ENCODE measurements at places on chromosomes 6 and 20.

GRCh38 chr6:161265975-161266374, 7.9 kb downstream of the AGPAT4 start:
- no peak for DNase-seq

GRCh38 chr6:81166770-81167169, 585.7 kb downstream of the TENT5A start:
- DNase-seq = no peak

- no peak for DNase-seq
These were observed 96.2 kb downstream of the SNX5 start for GRCh38 chr20:17872434-17872833.

- no peak for DNase-seq
These were observed 1608.8 kb downstream of the GRIK2 start for GRCh38 chr6:103002282-103002681.

DNA sequence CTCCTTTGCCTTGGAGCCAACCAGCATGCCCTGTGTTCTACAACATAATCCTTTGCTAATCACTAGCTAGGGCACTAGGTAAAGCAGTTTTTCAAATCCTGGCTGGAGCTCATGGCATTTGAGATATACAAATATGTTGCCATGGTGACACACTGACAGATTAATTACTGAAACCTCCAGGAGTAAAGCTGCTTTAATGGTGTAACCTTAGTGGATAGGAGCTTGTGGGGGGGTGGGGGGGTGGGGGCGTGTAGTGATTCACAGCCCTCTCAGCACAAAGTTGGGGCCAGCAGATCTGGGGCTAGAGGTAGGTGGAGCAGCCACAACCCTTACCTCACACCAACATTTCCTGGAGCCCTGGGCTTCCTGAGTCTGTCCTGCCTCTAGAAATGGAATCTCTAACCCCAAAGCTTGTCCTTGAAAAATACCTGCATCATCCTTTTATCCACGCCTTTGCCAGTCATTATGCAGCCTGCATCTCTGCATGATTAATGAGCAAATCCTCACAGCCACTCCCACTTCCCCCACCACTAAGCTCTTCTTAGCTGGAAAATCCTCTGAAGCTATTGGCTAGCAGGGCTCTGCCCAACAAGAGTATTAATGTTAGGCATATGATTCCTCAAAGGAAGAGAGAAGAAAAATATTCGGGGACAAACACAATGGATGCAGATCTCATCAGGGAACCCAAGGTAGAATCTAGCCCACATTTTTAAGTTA, 84.5 kb upstream of the PRND start:
- DNase-seq = no peak

DNA sequence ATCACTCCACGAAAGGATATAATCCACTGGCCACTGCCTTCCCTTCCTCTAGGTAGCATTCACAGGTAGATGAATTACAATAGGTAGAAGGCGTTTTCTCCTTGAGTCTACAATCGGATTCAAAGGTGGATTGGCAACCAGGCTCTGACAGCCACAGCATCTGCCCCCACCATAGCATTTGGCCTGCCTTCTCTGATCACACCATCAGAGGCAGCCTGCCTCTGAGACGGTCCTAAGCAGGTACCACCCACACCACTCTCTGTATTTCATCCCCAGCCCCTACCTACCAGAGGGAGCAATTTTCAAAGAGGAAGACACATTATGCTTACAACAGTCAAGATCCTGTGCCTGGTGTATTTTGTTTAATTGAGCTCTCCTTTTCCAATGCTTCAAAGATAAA, 210.5 kb upstream of the SPTLC3 start:
- DNase-seq = no peak

DNA sequence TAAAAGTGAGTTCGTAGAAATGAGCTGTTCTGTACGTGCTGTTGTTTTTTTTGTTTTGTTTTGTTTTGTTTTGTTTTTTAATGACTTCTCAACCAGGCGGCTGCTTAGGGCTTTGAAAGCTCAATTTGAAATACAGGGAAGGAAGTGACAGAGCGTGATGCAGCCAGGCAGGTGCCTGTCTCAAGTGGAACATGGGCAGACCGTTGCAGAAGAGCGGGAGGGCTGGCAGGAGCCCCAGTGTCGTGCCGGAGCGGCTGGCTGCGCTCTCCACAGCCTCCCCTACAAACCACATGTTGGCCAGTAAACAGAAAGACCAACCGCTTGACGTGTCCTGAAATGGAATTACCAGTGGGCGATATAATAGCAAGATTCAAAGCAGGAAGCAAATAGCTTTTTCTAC, 164.9 kb upstream of the RREB1 start:
- DNase-seq = peak; percentile 63

- no peak for DNase-seq
These were observed 93.1 kb downstream of the NCR2 start for GRCh38 chr6:41428336-41428995.

DNA sequence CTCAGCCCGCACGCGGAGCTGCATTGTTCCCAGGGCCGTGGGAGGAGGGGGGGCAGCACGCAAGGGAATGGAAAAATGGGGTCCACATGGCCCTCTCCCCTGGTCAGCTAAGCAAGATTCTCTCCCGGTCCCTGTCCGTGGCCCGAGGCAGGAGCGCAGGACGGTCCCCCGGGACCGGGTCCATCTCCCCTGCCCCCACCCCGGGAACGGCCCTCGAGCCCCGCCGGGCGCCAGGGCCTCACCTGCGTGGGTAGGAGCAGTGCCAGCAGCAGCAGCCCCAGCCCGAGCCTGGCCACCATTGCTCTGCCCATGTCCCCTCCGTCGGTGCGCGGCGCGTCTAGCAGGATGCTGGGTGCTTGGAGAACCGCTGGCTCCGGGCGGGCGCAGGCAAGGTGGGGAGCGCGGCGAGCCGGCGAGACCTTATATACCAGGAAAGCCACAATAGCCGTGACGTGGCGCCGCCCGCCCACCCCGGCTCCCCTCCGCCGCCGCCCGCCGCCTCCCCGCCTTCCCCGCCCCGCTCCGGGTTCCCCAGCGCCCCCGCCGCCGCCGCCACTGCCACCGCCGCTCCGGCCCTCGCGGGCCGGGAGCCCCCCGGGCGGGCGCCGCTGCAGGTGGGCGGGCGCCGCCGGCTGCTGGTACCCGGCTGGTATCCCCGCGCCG, at the start of gene CD24:
TSS of gene CD24 (minus strand) at position 394 of the 663 bp plus-strand sequence. CDS start at position 311, 83 bp downstream.
- no peak for DNase-seq

- no peak for DNase-seq
These were observed 78.7 kb downstream of the IRF4 start for GRCh38 chr6:470051-470900.

DNA sequence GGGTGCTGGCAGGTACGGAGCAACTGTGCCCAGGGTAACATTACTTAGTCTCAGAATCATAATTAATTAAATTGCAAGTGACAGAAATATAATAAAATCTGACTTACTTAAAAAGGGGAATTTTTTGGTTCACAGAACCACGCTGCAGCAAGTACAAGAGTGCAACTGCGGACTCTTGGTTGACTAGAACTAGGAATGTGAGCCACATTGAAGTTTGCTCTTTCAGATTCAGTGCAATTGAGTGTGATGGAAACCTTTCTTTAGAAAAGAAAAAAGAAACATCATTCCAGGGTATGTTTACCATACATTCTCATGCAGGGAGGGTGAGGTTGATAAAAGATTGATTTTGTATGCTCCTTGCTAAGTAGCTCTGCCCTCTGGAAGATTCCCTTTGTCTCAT, 45.0 kb upstream of the GGTLC1 start:
- DNase-seq = no peak

DNA sequence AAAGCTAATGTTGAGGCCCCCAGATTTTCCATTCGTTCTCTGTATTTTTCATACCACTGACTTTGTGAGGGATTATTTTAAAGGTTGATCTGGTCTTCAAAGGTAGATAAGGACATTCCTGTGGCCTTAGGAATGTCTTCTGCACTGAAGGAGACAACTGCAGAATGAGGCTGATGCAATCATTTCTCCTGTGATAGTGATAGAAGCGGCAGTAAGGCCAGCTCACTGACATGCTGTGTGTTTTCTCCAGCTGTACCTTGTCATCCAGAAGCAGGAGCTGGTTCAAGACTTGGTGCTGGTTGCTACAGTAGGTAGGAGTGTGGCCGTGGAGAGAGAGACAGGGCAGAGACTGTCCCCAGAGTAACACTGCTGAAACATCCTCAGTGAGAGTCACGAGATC, 53.8 kb downstream of the DCBLD1 start:
- no peak for DNase-seq

DNA sequence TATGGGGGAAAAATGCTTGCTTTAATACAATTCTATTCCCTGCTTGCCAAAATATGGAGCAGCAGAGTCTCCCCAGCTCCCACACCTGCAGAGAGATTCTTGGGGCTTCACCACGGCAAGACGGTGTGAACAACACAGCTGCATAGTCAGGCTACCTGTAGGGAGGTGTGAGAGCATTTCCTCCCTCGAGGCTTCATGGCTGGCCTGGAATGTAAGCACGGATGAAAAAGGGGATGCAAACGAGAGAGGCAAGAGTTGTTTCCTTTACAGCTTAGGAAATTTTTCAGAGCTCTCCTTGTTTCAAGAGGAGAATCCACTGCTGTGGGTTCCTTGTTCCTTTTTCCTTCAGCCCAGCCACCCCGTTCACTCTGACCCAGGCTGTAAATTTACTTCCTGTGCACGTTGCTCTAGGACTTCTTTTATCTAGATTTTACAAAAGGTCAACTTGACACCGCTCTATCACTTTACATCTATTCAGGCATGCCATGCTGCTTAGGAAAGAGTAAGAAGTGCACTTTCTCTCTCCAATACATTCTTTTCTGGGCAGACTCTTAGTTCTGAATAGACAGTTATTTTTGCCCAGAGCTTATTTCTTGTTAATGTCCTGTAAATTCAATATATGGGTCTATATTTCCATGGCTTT, 197.1 kb downstream of the KHDC1L start:
- DNase-seq = no peak

- DNase-seq = peak; percentile 45
These were observed 49.1 kb downstream of the UTRN start for GRCh38 chr6:144334150-144334708.

DNA sequence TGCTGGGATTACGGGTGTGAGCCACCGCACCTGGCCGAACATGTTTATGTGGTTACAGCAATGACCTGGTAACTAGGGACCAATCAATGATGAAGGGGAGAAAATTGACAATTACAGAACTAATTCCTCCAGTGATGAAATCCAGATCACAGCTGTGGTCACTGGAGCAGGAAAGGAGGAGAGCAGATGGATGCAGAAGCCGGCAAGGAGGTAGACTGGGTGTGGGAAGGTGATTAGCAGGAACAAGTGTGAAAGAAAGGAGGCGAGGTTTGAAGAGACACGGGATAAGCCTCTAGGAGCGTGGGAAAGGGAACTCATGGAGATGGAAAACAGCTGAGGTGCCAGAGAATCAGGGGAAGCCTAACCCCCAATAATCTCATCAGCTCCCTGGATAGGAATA, 17.2 kb upstream of the SPAG4 start:
- no peak for DNase-seq

DNA sequence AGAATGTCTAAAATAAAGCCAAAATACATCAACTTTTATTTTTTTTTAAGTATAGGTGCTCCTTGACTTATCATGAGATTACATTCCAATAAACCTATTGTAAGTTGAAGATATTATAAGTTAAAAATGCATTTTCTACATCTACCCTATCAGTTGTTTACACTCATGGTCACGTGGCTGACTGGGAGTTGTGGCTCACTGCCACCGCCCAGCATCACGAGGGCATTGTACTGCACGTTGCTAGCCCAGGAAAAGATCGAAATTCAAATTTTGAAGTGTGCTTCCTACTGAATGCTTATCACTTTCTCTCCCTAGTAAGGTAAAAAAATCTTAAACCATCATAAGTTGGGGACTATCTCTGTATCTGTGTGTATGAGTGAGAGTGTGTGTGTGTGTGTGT, 126.6 kb upstream of the RIN2 start:
- no peak for DNase-seq

GRCh38 chr20:4493386-4493785, 228.3 kb upstream of the PRND start:
- DNase-seq = no peak

DNA sequence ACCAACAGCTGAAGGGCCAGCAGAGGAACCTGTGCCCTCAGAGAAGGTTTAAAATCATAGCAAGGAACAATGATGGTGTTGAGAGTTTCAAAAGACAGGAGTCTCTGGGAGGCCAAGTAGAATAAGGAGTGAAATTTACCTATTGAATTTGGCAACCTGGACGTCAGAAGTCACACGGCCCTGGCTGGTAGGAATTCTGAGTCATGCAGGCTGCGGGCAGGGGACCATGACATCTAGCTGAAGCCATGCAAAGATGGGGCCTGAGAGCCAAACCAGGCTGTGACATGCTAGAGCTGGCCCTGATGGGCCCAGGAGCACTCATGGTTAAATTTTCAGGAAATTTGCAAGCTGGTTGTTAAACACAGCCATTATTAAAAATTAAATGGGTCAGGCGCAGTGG, 64.0 kb upstream of the SNX9 start:
- DNase-seq = no peak

DNA sequence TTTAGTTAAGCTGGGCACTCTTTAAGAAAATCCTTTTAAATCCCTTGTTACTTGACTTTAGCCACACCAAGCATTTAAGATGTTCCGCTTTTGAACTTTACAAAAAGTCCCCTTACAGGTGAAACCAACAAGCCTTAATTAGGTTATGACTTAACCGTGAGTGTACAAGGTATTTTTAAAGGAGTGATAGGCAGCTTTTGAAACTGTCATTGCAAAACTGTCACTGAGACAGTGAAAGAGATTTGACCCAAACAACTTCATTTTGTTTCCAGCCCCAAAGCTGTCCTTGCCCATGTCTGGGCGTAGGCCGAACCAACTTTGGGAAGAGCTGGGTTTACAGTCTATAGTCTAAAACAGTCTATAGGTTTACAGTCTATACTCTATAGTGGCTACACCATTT, 305.4 kb downstream of the FARS2 start:
- DNase-seq = no peak

GRCh38 chr20:50433001-50433761, 77.0 kb upstream of the PTPN1 start:
- DNase-seq = no peak

DNA sequence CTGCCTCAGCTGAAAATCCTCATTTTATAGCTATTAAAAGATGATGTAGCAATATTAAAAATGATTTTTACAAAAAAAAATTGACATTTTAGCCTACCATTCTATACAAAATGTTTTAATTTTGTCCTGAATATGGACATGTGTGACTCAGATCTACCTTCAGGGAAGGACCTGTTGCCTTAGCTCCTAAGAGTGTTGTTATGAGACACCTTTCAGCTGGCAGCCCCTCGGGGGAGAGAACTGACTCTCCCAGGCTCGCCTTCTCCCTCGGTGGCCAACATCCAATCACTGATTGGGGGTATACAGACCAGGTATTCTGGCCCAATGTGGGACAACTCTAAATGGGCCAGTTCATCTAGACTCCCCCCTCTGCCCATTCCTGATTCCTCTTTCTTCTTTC, 32.5 kb upstream of the MRAP2 start:
- DNase-seq = no peak

GRCh38 chr20:54305421-54305820, 97.5 kb downstream of the PFDN4 start:
- DNase-seq = no peak

- DNase-seq = no peak
These were observed 7.9 kb downstream of the PEX6 start for GRCh38 chr6:42970871-42971612.

DNA sequence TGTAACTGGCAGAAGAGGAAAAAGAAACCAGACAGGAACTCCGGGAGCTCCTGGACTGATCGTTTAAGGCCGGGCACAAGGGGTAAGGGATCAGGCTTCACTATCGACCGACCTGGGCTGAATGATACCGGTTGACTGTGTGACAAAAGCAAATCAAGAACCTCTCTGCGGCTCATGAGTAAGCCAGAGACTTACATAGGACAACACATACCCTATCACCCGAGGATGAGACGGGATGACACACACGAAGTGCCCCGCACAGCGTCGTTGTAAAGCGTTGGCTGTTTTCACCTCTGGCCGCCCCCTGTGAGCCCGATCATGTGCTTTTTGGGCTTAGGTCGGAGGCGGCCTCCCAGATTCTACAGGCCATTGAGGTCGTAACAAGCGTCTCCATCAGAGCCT, 695 bp upstream of the TGIF2 start:
- no peak for DNase-seq
